Inflammatory macrophage (primary cell): ENCODE measurements at places on chromosomes 7 and 10.

DNA sequence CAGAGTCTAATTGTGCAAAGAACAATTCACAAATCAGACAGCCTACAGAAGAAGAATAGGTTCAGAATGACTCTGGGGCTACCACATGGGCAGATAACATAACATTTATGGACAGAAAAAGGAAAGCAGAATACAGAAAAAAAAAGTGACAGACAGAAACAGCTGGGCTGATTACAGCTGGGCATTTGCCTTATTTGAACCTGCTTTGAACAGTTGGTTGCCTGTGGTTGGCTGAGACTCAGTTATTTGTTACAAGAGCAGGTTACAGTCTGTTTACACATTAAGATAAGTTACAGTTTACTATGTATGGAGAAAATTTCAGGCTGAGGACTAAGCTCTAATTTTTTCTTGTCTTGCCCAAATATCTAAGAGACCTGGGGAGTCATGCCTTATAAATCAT, 327.2 kb downstream of the GALNT17 start:
- no peak for DNase-seq

DNA sequence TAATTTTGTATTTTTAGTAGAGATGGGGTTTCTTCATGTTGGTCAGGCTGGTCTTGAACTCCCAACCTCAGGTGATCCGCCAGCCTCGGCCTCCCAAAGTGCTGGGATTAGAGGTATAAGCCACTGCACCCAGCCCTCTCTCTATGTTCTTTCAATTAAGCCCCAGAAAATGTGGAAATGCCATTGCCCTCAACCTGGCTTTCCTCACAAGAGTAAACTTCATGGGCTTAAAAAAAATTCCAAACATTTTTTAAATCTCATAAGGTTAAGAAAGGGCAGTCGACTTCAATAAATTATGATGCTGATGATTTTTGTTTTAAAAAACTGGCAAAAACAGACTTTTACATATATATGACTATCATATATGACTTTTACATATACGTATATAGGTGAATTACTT, 107.6 kb downstream of the TES start:
- DNase-seq, result no peak

- peak; percentile 77 for DNase-seq
Measured at GRCh38 chr10:33507662-33508425, 173.4 kb upstream of the NRP1 start.

GRCh38 chr7:107622429-107622828, 38.2 kb upstream of the SLC26A4 start:
- peak; percentile 70 for DNase-seq

DNA sequence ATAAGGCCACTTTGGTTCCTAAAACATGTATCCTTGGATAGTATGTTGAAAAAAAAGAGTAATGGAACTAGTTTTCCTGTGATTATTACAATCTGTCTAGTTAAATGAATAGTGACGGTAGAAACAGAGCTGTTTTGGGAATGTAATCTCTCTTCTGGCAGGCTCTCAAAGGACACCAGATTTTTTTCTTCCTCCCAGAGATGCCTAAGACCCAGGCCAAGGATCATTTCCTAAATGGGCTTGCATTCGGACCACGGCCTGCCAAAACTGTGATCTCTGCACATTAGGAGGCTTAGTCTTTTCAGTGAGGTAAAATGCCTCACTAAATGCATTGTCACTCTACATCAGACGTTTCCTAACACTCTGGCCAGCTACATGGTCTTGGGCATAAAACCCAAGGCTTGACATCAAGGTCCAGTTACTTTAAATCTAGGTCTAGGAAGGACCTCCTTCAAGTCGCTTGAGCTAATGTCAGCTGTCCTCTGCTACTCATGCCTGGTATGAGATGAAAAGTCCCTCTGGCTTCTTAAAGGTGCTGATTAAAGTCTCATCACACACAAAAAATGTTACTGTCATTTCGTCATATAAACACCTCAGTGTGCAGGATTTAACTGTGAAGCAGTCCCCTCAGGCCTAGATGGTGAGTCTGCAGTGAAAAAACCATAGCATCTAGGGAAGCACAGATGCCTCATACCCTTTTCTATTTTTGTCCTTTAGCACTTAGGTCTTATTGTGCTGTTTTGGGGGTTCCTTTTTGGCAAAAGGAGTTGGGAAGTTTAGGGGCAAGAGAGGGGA, 47.7 kb downstream of the DLD start:
- no peak for DNase-seq

DNA sequence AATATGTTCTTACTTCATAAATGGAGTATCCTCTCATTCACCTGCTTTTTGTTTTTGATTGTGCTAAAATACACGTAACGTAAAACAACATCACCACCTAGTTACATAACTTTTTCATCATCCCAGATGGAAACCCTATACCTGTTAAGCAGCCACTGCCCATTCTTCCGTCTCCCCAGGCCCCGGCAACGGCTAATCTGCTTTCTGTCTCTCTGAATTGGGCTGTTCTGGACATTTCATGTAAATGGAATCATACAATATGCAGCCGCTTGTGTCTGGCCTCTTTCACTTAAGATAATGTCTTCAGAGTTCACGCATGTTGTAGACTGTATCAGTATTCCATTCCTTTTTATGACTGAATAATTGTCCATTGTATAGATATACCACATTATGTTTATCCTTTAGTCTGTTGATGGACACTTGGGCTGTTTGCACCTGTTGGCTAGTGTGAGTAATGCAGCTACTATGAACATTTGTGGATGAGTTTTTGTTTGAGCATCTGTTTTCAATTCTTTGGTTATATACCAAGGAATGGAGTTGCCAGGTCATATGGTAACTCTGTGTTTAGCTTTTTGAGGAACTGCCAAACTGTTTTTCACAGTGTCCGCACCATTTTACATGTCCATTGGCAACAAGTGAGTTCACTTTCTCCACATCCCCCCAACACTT, 14.1 kb upstream of the SUN1 start:
- peak; percentile 29 for DNase-seq

GRCh38 chr7:104156842-104157277, 51.0 kb downstream of the ORC5 start:
- DNase-seq, result no peak

DNA sequence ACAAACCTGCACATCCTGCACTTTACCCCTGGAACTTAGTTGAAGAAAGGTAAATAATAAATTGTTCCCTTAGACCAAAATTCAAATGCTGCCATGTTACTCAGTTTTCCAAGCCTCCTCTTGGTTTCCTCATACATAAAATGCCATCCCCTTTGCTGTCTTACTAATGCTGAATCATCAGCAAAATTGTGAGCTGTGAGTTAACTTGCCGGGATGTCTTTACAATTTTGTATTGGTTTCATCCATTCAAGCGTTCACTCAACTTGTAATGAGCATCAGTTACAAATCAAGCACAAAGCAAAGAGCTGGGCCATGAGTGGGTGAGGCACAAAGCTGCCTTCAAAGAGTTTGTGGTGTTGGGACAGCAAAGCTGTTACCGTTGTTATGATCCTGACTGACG, 395.8 kb upstream of the ZMIZ1 start:
- DNase-seq, result no peak

DNA sequence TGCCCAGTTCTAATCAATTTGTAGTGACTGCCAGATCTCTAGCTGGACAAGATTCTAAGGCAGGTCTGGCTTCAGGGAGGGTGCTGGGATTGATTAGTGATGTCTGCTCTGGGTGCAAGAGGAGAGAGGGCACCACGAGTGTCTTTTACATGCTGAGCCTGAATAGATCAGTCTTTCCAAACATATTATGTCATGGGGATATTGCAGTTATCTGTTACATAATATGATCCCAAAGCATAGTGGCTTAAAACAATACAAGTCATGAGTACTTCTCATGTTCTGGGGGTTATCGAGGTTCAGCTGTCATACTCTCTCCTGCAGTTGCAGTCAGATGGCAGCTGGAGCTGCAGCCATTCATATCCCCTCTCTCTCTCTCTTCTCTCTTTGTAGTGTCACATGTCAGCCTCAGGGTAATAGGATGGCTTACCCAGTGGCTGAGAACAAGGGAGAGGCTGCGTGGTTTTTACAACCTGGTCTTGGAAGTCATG, 26.0 kb downstream of the SLC29A3 start:
- peak; percentile 98 for DNase-seq

DNA sequence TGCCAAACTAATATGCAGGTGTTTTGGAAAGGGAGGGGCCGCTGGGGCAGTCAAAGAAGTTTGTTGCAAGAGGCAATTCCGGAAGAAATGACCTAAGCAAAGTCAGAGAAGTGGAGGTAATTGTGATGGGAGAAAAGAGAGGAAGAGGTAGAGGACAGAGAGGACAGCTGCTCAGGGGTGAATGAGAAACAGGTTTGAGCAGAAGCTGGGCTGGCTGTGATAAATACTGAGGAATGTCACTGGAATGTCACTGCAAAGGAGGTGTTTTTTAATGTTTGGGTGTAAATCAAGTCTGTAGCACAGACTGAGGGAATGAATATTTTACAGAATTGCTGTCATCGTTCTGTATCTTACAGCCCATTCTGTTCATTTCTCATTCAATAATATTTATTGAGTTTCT, 207.2 kb downstream of the DPP6 start:
- DNase-seq, result no peak

GRCh38 chr10:71766717-71767419, 6.5 kb downstream of the VSIR start:
- peak; percentile 68 for DNase-seq

- no peak for DNase-seq
Measured at GRCh38 chr7:153087498-153087897, 327.9 kb downstream of the ACTR3B start.

DNA sequence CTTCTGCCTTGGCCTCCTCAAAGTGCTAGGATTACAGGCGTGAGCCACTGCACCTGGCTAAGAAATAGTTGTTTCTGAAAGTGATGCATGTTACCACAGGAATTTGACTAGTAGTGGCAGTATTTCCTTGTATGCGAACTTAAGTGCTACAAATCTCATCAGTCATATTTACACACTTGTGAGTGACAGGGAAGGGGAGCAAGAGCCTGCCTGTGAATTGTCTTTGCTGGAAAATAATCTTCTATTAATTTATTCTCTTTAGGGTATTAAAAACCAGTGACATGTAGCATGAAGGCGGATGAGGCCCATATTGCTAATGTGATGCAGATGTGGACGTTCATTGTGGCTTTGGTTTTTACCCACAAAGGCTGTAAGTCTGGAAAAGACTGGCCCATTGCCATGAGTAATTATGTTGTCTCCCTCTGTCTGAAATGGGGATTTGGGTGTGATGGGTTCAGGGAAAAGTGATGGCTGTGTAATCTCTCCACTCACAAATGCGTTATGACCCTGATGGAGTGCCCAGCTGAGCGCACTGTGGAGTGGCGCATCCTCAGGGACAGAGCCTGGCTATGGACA, 97.6 kb downstream of the CCNY start:
- DNase-seq, result no peak

DNA sequence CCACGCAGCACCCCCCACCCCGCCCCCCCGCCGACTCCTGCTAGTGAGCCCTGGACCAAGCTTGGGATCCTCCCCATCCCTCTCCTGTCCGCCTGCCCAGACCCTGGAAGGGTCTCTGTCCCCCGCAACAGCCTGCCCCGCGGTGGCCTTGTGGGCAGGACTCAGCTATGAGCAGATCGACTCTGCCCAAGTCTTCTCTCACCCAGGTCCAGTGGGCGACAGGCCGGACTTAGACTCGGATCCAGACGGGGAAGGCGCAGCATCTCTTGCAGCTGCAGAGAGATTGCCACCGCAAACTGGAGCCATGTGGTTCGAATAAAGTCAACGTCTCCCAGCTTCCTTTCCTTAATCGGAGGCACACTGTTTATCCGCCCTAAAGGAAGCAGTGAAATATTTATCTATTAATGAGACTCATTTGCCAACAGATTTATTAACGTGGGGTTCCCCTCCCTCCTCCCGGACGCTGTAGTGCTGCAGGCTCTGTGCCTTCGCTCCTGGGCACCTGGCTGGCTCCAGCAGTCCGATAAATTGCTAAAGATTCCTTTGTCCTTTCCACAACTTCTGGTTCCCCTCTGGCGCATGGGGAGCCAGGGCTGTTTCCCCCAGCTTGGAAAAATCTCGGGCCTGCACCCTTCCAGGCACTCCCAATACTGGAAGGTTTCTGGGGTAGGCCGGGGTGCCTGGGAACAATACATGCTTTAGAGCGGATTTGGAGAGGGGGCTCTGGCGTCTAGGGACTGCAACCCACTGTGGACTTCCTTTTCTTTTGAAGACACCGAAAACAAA, 634 bp upstream of the HOXA7 start:
- no peak for DNase-seq

DNA sequence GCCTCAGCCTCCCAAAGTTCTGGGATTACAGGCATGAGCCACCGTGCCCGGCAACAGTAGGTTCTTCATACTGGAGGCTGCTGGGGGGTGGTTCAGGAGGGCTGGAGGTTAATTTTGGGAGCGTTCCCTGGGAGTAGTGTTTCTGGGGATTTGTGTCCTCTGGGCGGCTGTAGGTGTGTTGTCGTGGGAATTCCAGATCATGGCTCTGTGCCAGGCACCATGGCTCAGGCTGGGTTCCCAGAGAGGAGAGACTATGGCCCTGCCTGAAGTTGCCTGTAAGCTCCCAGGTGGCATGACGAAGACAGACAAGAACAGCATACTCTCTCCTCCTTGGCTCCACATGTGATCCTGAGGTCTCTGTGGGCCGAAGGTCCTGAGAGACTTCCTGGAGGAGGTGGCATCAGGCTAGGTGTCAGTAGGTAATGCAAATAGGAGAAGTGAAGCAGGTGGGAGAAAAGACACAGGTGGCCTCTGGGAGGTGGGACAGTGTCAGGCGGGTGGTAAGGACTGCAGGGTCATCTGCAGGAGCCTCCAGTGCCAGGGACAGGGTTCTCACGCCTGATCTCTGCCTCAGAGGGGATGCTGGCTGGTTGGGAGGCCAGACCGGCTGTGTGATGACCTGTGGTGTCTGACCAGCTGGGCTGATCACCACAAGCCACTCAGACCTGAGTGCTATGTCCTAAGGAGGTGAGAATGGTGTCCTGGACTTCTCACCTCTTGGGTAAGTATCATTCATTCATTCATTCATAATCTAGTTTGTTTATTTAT, 18.7 kb downstream of the CLIP2 start:
- no peak for DNase-seq

- DNase-seq, result no peak
Measured at GRCh38 chr7:15561835-15562234, at the start of gene AGMO. AGMO (minus strand) TSS chr7:15562015.

- DNase-seq, result no peak
Measured at GRCh38 chr10:131568866-131569265, 257.3 kb upstream of the TCERG1L start.

- DNase-seq, result no peak
Measured at GRCh38 chr7:155643804-155644177, 670 bp upstream of the RBM33 start.

- DNase-seq, result no peak
Measured at GRCh38 chr10:121340271-121340831, 257.9 kb downstream of the FGFR2 start.
